Motor neuron (in vitro differentiated cells): ENCODE measurements at places on chromosomes 6 and 20. TPM values are rescaled to one million over a fixed set of nuclear protein-coding genes. Genes with fewer than 3 reads are reported as not detected.
A peak's percentile ranks its signal among the peaks of the same experiment; 100 is the strongest.

Gene TBX18
- 14.1 and 25.7 TPM in 2 replicates for total RNA-seq

Gene COL9A1
- 0.64 and 0.78 TPM in 2 replicates for total RNA-seq

Gene NKAIN2
- total RNA-seq: 5.8 and 8.0 TPM in 2 replicates

Gene PDE7B
- 0.31 and 0.33 TPM in 2 replicates for total RNA-seq

Gene SGK2
- total RNA-seq: 0.98 and 2.3 TPM in 2 replicates

Gene OR2H2
- total RNA-seq: 0.50 and 0.55 TPM in 2 replicates

DNA sequence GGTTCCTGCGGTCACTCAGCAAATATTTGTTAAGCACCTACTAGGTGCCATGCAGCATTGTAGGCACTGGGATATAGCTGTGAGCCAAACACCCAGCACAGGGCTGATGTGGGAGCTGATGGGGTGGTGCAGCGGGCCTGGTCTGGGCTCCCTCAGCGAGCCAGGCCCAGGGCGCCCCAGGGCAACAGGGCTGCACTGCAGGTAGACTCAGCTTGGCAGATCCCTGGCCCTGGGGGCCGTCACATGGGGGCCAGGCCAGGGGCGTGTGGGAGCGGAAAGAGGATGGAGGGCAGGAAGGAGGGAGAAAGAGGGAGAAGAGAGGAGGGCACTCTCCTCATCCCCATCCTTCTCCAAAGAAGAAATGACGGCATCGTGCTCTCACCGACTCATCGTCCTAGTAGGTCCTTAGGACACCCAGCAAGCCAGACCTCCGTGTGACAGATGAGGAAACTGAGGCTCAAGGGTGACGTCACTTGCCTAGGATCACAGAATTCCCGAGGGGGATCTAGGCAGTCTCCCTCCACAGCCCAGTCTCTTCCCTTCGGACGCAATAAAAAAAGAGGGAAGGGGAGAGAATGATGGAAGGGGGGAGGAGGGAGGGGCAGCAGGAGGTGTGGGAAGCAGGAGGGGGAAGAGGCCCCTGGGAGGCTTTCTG, 53.3 kb downstream of the RBM38 start:
- ATAC-seq: no peak

- ATAC-seq: no peak
Observed at GRCh38 chr20:59051666-59052185, 9.1 kb upstream of the PRELID3B start.

- no peak for ATAC-seq
Observed at GRCh38 chr20:31602779-31603441, 2.2 kb upstream of the ID1 start.

- ATAC-seq: peak; percentile 90
Observed at GRCh38 chr6:79421707-79422484, 115.3 kb downstream of the LCA5 start.

DNA sequence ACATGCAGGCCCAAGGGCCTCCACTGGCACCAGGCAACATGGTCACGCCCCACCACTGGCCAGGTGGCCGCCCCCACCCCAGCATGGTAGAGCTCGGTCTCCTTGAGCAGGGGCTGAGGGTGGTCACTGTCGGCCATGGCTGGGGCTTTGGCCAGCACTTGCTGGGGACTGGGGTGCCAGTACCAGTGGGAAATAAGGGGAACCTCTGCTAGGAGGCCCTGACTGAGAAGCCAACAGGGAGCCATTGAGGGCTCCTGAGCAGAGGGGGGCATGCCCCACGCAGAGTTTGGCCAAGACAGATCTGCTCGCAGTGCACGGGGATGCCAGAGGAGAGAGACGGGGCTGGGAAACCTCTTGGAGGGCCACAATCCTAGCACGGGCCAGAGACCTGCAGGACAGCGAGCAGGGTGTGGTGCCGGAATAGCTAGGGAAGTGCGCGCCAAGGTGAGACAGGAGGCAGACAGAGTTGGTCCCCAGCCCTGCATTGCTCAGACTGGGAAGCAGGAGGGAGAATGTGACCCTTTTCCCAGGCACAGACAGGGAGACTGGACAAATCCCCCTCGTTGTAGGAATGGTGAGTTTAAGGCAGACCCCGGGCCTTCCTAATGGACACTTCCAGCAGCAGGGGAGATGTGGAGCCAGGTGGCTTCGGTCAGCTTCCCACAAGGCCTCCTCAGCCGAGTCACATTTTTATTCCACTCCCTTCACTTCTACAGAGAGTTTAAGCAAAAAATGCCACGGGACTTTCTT, 179.0 kb upstream of the CST7 start:
- no peak for ATAC-seq

- ATAC-seq: no peak
Observed at GRCh38 chr20:46631212-46631869, 19.9 kb downstream of the SLC13A3 start.

GRCh38 chr6:3687847-3688246, 63.7 kb downstream of the PXDC1 start:
- no peak for ATAC-seq

DNA sequence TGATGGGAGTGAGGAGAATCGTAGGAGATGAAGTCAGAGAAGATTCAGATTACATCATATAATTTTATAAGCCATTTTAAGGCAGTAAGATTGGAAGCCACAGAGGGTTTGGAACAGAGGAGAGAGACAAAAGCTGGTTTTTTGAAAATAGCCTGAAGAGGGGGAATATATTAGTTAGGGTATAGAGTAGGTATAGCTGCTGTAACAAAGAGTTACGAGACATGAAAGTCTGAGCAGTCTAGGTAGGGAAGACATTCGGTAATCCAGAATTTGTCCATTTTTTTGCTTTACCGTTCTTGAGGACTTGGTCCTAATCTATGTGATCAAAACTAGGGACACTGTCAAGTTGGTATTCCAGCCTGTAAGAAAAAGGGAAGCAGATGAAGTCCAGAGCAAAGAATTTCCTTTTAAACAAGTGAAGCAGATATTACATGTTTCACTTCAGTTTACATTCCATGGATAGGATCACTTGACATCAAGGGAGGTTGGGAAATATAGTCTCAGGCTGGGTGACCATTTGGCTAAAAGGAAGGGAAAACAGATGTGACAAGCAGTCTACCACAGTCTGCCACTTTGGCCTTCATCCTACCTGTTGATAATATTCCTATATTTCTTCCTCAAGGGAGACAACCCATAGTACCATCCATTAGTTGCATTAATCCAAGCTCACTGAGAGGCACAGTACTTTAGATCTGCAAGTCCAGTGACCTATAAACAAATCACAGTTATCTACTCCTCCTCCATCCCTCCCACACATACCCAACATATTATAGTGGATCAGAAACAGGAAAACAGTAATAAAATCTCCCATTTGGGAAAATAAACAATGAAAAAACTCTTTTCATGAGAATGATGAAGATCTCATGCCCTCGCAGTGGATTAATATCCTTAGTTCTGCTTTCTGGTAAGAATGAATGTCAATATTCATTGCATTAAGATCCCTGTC, 10.2 kb downstream of the FAM135A start:
- no peak for ATAC-seq

- ATAC-seq: peak; percentile 62
Observed at GRCh38 chr6:77178821-77179220, 284.5 kb downstream of the HTR1B start.

DNA sequence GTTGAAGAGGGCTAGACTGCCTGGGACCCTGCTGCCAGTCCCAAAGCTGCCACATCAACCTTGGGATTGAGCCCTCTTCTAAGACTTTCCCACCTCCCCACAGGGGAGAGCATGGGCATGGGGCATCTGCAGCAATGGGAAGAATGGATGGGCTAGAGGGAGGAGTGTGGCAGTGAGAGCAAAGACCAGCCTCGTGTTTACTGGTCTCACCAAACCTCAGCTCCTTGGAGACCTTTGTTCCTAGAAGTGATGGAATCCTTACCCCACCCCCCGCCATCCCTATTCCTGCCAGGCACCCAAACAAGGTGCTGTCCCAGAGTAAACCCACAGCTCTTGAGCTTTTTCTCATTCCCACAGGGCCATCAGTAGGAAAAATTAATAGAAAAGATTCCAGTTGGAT, 20.0 kb upstream of the ARMC12 start:
- ATAC-seq: no peak

DNA sequence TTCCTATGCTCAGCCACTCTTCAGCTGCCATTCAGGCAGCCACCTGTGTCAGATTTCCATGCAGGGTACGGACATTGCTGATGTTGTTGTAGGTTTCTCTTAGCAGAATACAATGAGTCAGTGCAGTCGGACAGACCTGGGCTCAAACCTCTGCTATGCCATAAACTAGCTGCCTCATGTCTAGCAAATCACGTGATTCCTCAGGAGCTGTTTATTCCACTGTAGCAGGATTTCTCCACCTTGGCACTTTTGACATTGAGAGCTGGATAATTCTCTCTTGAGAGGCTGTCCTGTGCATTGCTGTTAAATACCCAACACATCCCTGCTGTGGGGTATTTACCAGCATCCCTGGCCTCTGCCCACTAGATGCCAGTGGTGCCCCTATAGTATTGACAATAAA, 413.8 kb upstream of the CDH4 start:
- no peak for ATAC-seq

- ATAC-seq: no peak
Observed at GRCh38 chr20:59084041-59084850, 41.7 kb upstream of the PRELID3B start.

GRCh38 chr6:28980137-28980851, 24.8 kb downstream of the ZNF311 start:
- ATAC-seq: peak; percentile 11

- no peak for ATAC-seq
Observed at GRCh38 chr20:25054995-25055629, 2.8 kb downstream of the ACSS1 start.

GRCh38 chr6:4271761-4272470, 136.5 kb upstream of the ECI2 start:
- no peak for ATAC-seq

GRCh38 chr6:148884461-148884860, 137.6 kb downstream of the UST start:
- ATAC-seq: no peak

DNA sequence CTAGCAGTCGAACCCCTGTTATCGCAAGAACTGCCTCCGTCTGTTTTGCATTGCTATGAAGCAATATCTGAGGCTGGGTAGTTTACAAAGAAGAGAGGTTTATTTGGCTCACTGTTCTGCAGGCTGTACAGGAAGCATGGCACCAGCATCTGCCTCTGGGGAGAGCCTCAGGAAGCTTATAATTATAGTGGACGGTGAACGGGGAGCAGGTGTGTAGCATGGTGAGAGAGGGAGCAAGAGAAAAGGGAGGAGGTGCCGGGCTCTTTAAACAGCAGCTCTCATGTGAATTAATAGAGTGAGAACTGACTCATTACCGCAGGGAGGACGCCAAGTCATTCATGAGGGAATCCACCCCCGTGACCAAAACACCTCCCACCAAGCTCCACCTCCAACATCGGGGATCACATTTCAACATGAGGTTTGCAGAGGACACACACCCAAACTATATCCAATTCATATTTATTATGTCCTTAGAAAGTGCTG, 172.6 kb upstream of the KCNG1 start:
- no peak for ATAC-seq

DNA sequence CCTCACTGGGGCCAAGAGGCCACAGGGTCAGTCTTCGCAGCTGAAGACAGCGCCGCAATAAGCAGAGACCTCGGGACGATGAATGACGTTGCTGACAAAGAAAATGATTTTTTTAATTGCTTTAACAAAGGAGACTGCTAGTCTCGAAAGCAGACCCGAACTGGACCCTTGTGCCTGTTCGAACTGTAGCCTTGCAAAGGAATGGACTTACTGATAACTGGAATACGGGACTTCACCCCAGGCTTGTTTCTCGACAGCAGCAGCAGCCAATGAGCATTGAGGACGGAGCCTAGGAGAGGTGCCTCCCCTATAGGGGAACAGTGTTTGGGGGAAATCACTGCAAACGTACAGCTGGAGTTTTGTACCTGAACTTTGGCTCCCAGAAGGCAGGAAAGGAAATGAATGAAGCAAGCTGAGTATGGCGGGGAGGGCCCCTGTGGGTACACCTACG, 1.3 kb upstream of the TAF4 start:
- no peak for ATAC-seq

GRCh38 chr6:39282774-39283173, 31.4 kb downstream of the KCNK17 start:
- no peak for ATAC-seq

DNA sequence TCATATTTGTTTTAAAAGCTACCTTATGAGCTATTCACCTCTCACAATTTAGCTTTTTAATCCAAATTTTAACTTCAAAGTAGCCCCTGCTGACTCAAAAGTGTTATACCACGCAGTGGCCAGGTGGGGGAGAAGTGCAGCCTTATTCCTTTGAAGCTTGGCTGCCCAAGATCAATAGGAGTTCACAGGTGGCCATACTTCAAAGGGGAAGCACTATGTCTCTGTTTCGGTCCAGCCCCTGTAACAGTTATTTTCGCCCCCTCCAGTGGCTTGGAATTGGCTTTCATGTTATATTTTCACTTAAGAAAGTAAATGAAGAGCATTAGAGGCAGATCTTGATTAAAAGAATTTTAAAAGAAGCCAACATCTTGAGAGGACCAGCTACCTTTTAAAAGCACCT, 608.4 kb downstream of the EPHA7 start:
- peak; percentile 51 for ATAC-seq

DNA sequence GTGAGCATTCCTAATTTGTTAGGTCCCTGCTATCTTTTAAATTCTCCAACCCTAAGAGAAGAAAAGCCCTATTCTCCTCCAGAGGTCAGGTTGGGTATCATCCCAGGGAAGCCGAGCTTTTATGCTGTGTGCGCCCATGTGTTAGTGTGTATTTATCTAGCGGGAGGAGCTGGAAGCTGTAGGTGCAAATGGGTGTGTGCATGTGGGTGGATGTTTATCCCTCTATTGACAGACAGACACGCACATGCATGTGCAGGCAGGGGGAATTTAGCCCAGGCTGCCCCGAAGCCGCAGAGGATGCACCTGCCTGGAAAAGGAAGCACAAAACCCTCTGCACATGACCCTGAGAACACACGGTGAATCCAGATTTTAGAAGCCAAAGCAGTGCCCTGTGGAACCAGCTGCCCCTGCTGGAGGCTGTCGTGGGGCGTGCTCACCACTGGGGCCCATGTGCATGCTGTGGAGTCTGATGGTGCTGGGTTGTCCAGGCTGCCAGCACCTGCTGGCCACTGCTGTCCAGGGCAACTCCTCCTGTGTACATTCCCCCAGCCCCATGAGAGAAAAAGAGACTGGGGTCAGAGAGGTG, 397.5 kb downstream of the TAF4 start:
- ATAC-seq: no peak

GRCh38 chr20:37579106-37579505, 51.4 kb upstream of the BLCAP start:
- no peak for ATAC-seq

- ATAC-seq: peak; percentile 82
Observed at GRCh38 chr6:41625442-41625841, 12.8 kb upstream of the MDFI start.
